NCI-H1092 (cell line): ENCODE measurements at places on chromosomes 1 and 21.
A peak's percentile ranks its signal among the peaks of the same experiment; 100 is the strongest.

- DNase-seq = no peak
Measured at GRCh38 chr1:59071289-59071688, 225.6 kb upstream of the FGGY start.

- no peak for DNase-seq
Measured at GRCh38 chr21:41603476-41603875, 95.5 kb upstream of the TMPRSS2 start.

GRCh38 chr21:38126666-38127303 lies 130.0 kb upstream of the KCNJ15 start:
- DNase-seq = peak; percentile 74

GRCh38 chr1:32060914-32061313 lies 11.8 kb upstream of the TMEM39B start:
- DNase-seq = no peak

- DNase-seq = no peak
Measured at GRCh38 chr1:62508187-62508758, 71.4 kb downstream of the USP1 start.

GRCh38 chr21:46489800-46490199 lies 31.1 kb downstream of the DIP2A start:
- DNase-seq = no peak

GRCh38 chr1:154574716-154575115 lies 7.1 kb downstream of the CHRNB2 start:
- peak; percentile 80 for DNase-seq

GRCh38 chr1:203180611-203181330 lies 5.1 kb upstream of the MYBPH start:
- no peak for DNase-seq

- DNase-seq = no peak
Measured at GRCh38 chr1:239718571-239718970, 332.2 kb downstream of the CHRM3 start.

GRCh38 chr1:111302374-111302773 lies 11.7 kb downstream of the CHIA start:
- no peak for DNase-seq

GRCh38 chr21:31493350-31493880 lies 149.4 kb upstream of the TIAM1 start:
- DNase-seq = peak; percentile 13

DNA sequence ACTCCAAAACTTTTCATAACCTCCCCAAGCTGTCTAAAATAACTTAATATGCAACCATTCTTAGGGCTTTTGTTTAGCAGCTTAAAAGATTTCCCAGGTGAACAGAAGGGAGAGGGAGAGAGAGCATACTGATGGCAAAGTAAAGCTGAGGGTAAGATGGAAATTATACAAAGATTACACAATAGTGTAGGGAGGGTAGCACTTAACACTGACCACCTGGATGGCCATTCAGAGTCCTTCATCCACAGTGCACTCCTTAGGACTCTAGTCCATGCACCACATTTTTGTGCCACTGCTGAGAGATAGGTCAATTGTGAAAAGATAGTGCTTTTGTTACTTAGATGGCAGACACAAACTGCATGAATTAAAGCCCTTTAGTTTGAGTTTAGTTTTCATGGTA lies 574.6 kb downstream of the LMO4 start:
- DNase-seq = no peak

DNA sequence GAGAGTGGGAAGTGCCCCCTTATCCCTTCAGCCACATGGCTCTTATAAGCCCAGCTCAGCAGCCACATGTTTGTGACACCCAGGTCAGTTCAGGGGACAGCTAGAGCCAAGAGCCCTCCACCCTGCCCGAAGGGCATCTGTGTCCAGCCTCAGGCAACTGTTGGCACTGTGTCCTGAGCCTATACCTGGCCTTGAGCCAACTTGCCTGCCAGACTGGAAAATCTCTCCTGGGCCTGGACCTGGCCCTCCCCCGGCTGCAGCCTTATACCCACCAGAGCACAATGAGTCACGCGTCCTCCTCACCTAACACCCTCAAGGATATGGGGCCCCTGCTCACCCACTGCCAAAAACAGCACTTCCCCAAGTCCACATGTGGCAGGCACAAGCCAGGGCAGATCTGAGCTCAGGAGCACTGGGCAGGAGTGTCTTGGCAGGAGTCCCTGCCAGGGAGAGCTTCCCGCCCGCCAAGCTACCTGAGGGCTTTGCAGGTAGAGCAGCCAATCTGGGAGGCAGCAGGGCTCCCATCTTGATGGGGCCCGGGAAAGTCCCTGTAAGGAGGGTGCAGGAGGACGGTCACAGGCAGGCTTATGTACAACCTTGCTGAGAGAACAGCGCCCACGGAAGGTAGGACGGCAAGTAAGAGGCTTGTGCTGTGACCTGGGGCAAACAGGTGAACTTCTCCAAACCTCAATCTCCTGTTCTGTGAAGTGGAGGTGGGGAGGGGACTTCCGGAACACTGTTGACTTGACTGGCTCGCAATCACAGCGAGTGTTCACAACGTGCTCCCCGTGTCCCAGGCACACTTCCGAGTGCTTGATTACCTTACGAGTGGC lies 19.8 kb upstream of the HSPG2 start:
- peak; percentile 27 for DNase-seq

- peak; percentile 42 for DNase-seq
Measured at GRCh38 chr1:105172788-105173187, 1423.1 kb downstream of the AMY1C start.

DNA sequence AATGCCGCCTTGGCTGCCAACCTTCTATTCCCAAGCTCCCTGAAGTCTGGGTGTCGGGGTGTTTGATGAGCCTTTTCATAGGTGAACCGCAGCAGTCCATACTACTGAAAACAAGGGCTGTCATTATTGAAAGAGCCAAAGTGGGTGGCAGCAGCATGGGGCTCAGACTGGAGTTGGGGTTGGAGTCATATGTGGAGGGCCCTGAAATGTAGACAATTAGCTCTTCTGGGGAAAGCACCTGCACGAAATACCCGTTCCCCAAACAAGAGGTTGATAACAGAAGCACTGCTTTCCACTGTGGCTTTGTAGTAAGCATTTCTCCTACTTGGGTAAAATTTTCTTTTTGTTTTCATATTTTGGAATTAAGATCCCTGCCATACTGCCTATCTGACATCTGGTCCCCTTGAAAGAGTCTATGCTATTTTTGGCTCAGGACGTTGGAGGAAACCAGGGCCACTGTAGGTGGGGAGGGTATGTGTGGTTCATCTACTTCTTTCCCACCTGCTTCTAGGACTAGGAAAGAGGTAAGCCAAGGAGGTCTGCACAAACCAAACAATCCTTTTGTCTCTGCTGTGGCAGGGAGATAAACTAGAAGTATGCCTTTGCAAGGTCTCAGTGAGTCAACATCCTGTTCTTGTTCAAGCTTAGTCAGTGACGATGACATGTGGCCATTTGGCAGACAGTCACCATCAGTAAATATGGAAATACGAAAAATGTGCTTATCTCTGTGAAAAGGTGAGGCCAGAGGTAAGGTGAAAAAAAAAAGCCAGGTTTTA lies 197.0 kb upstream of the UBE2U start:
- DNase-seq = no peak

GRCh38 chr1:70083519-70083918 lies 121.9 kb downstream of the LRRC40 start:
- DNase-seq = no peak

DNA sequence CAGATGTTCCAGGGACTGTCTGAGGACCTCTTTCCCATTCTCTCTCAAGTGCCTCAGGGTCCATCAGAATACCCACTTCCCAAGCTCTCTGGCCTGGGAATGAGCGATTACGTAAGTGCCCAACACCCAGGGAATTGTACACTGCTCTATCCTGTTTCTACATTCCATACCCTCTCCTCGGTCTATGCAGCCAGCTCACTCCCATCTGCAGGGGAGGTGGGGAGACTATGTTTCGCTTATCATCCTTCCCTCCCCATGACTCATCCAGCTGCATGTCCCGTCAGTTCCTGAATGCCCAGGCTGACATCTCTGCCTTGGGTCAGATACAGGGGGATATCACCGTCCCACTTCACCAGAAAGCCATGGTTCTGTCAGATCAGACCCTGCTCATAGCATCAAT lies 34.5 kb upstream of the CD1D start:
- DNase-seq = no peak

GRCh38 chr1:46615735-46616134 lies 876 bp downstream of the MOB3C start:
- no peak for DNase-seq

DNA sequence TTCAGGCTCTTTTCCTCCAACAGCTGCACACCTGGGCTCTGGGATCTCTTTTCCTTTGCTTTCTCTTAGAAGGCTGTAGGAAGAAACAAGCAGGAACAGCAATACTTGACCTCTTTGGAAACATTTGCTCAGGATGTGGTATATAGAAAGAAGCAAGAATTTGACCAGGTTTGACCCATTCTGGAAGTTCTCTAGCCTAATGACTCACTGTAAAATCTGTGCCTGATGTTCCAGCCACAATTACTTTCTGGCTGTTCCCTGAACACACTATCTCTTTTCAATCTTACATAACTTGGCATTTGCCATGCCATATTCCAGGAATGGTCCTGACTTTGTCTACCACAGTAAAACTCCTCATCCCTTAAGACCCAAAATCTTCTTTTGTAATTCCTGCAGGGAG lies 419.9 kb upstream of the DAB1 start:
- no peak for DNase-seq

GRCh38 chr1:159473335-159473734 lies 33.8 kb downstream of the OR10J1 start:
- DNase-seq = no peak

GRCh38 chr1:214330222-214330621 lies 49.3 kb downstream of the SMYD2 start:
- no peak for DNase-seq

- DNase-seq = no peak
Measured at GRCh38 chr1:93670141-93670540, 11.5 kb downstream of the BCAR3 start.

GRCh38 chr1:192807211-192808162 lies 1.4 kb upstream of the RGS2 start:
- DNase-seq = no peak

GRCh38 chr1:40944326-40944725 lies 35.2 kb upstream of the CTPS1 start:
- DNase-seq = no peak

GRCh38 chr1:110565565-110565964 lies 40.6 kb downstream of the KCNA2 start:
- no peak for DNase-seq

GRCh38 chr1:30782361-30783255 lies 25.0 kb upstream of the LAPTM5 start:
- peak; percentile 67 for DNase-seq

DNA sequence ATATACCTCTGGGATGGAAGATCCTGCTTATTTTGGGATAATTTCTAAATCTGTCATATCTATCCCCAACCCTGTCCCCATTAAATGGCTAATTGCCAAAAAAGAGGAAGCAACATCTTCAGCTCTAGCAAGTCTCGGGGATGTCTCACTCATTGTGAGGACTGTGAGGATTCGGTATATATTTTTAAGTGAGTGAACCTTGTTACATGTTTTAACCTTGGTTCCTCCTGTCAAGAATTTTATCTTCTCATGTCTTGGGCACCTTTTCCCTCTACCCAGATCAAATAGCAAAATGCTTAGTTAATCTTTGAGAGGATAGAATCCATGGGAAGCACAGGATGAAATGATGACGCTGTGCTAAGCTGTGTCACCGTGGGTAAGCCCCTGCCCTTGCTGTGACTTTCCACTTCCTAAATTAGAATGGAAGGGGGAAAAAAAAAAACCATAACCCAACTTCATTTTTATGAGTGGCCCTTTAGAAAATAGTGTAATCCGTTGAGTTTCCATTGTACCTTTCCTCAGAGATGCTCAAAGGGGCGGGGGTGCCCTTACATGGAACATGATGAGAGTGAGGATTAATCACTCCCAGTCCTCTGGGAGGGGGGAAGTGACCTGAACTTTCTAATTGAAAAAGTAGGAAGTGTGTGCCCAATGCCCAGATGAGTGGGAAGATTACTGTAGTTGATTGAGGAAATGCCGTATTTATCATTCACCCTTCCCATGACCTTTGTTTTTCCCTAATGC lies 7.6 kb downstream of the ATP1A1 start:
- no peak for DNase-seq

DNA sequence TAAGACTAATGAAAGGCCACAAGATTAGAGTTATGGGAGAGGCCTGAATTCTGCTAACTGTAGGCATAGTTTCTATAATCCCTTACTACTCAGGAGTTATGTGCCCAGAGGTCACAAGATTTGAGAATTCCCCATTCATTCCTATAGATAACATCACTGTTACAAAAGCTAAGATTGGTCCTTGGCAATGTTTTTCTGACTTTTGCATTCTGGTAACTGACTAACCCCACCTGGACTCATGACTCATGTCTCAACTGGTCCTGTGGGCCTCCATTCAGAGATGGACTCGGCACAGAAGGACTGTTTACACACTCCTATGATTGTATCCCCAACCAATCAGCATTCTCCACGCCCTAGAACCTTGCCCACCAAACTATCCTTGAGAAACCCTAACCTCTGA lies 249.0 kb upstream of the ZP4 start:
- DNase-seq = no peak

- DNase-seq = no peak
Measured at GRCh38 chr1:115536279-115536816, 105.4 kb upstream of the VANGL1 start.

DNA sequence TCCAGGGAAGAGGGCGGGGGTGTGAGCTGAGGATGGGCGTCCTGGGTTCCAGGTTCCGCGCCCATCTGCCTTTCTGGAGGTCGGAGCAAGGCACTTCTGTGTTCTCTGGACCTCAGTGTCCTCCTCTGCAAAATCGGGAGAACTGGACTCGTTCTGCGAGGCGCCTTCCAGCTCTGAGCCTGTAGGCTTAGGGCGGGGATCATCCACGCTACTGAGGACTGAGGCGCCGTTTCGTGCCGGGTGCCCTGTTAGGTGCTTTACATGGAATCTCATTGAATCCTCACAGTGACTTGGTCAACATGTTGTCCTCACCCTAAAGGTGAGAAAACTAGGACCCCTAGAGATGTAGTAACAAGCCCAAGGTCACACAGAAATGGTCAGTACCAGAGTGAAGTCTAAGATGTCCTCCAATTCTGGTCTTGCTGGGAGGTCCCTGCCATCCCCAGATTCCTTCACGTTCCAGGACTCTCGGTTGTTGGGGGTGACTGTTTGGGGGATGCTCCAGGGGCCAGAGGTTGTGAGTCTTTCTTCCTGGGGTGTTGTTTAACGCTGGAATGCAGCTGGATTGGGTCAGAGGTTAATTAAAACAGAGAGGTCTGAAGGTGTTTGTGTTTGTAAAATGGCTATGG lies 677 bp downstream of the PRKAA2 start:
- no peak for DNase-seq

DNA sequence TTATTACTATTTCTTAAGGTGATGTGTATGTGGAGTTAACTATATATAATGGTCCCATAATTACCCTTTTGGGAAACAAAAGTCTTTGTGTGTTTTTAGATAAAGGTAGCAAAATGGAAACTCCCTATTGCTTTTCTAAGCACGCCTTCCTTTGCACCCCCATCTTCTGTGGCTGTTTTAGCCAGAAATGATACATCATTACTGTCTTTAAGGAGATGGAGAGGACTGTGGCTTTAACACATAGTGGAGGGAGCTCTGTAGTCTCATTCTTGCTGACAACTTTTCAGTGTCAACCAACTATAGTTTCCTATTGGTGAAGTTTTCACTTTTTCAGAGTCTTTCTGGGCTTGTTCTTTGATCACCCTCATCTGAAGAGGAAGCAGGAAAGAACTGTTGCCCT lies 1.0 kb downstream of the APOBEC4 start:
- no peak for DNase-seq
